GM12891 (cell line): ENCODE measurements at places on chromosomes 13 and 19.

GRCh38 chr13:93953841-93954240, 525.6 kb downstream of the DCT start:
- DNase-seq, result no peak

- peak; percentile 62 for DNase-seq
These were observed 1.5 kb upstream of the HCN2 start for GRCh38 chr19:588093-588740.

GRCh38 chr13:114112231-114112825, 20.1 kb downstream of the RASA3 start:
- no peak for DNase-seq

- DNase-seq, result no peak
These were observed 72.5 kb downstream of the FREM2 start for GRCh38 chr13:38759390-38759789.

DNA sequence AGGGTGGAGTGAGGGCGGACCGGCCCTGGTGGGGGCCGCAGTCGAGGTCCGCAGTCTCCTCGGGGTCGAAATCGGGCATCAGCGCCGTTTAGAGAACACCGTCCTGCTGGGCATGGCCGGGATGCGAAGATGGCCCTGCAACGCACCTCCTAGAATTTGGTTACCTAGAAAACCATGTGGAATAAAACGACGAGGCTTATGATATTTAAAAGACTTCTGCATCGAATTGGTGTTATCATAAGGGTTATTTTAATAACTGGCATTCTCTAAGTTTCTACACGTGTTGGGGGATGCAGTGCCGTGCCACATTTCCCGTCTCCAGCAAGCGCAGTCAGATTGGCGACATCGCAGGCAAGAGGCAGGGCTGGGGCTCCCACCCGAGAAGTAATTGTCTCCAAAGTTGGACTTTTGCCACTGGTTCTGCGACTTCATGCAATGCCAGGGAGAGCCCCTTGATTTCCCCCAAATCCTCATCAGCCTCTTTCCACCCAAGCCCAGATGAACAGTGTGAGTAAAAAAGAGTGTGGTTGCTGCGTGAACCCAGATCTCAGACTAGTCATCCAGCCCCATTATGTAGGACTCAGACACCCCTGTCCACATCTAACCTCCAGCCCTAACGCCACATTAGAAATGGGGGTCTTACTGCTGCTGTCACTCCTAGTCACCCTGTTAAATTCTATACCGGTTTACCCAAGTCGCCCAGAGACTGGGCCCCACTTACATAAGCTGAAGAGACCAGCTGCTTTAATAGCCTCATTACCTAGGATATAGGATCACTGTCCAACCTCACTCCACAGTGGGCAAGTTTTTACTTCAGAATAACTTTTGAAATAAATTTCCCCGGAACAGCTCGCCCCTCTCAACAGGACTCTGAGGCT, 571 bp upstream of the DHRS12 start:
- DNase-seq, result no peak

DNA sequence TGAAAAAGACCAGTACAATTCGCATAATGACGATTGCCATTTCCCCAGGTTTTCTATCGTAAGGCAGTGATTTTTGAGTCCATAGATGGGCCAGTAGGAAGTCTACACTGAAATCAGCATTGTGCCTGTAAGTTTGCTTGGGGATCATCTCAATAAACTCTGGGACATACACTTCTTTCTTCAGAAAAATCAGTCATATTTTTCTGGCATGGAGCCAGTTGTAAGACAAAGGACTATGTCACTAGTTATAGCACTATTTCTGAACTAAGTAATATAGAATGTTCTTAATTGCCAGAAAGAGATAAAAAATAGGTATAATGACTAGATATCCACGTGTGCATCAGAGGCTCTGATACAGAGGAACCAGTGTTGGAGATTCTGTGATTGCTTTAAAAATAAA, 243.5 kb downstream of the LMO7 start:
- DNase-seq, result no peak

GRCh38 chr19:56834564-56835375, 5.8 kb downstream of the PEG3 start:
- DNase-seq, result no peak

GRCh38 chr19:9078651-9079050, 8.2 kb upstream of the OR1M1 start:
- DNase-seq, result no peak

GRCh38 chr13:107585469-107586180, 629.7 kb downstream of the LIG4 start:
- no peak for DNase-seq

GRCh38 chr13:96994017-96994857, at the start of gene OXGR1:
Gene OXGR1 (minus strand): TSS chr13:96994476. CDS start chr13:96987759, 6,717 bp downstream.
- no peak for DNase-seq

- DNase-seq, result no peak
These were observed 1.3 kb upstream of the BSG start for GRCh38 chr19:570937-571565.

- DNase-seq, result no peak
These were observed 5.5 kb upstream of the EMP3 start for GRCh38 chr19:48319647-48320541.

DNA sequence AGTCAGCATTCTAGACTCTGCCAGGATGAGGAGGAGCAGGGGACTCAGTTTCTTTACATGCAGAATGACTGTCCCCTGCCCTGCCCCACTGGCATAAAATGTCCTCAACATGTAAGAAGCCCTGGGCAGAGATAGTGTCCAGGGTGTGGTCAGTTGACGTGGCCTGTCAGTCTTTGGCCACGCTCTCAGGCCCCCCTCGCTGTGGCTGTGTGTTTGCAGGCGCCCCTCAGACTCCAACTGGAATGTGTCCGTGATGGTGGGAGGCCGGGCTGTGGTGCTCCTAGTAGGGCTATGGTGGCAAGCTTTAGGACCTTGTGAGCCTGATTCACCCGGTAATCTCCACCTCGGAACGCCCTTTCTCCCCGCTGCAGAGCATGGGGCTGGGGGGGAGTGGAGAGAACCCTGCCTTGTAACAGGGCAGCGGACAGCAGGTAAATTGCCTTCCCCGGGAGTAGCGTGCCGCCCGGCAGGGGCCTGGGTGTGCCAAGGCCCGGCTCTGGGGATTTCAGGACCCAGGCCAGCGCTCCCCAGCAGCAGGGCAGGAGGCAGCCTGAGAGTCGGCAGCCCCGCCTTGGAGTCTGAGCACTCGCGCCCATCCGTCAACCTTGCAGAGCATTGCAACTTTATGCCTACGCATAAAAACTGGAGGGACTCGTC, 62.3 kb downstream of the CHST8 start:
- DNase-seq, result peak; percentile 42

DNA sequence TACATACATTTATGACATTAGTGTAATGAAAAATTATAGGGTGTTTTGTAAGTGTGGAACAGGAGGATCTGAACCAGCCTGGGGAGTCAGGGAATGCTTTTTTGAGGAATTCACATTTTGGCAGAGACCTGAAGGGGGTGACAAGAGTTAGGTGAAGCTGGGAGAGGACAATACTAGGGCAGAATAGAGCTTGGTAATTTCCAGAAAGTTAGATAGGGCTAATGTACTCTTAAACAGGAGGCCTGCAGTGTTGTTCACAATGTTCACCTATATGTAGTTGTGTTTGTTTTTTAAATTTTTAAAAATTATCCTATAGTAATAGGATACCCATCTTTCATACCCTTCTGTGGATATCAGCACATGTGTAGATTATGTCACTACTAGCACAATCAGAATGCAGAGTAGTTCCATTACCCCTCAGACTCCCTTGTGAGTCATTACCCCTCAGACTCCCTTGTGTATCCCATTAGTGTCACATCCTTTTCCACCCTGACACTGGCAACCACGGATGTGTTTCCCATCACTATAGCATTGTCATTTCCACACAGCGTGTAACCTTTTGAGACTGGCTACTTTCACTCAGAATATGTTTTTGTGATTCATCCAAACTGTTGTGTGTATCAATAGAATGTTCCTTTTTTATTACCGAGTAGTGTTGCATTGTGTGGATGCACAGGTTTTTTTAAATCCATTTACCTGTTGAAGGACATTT, 43.1 kb downstream of the PCCA start:
- no peak for DNase-seq

- no peak for DNase-seq
These were observed 8.3 kb downstream of the TRPM4 start for GRCh38 chr19:49165865-49166301.

- DNase-seq, result no peak
These were observed 20.4 kb upstream of the ERCC5 start for GRCh38 chr13:102825400-102825799.

GRCh38 chr13:65724226-65724625, 1505.9 kb downstream of the PCDH9 start:
- DNase-seq, result no peak

DNA sequence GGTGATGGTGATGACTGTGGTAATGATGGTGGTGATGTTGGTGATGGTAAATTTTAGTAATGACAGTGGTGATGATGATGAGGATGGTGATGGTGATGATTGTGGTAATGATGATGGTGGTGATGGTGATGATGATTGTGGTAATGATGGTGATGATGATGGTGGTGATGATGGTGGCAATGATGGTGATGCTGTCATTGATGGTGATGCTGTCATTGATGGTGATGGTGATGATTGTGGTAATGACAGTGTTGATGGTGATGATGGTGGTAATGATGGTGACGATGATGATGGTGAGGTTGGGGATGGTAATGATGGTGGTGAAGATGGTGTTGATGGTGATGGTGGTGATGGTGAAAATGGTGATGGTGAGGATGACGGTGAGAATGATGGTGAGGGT, 11.7 kb upstream of the BCAT2 start:
- DNase-seq, result no peak

DNA sequence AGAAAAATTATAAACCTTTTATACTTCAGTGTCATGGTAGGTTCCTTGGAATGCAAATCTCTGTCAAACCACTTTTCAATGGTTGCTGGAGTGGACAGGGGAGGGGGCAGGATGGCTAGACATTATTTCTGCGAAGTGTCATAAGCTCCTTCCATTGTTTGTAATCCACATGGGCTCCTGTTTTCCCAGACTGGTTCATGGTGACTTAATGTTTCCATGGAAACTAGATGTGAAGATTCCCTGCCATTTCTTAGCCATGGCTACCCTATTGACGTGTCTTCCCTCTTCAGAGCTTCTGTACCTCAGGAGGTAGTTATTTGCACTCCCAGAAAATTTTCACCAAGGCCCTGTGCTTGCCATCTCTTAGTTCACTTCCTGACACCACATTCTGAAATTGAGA, 95.3 kb downstream of the UFM1 start:
- DNase-seq, result no peak

DNA sequence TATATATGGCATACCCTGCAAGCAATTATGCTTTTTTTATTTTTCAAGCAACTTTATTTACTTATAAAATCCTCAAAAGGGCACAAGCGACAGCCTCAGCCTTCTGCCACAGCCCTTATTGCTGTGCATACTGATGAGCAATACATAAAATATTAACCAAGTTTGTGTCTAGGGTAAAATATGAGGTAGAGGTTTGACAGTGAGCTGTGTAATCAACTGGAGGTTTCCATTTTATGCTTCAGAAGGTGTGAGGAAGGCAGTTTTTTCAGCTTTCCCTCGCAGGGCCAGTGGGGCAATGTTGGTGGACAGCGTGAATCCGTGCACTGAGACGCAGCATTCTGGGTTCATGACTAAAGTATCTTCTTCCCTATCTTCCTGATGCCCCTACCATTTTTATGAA, 310.4 kb downstream of the IRS2 start:
- DNase-seq, result no peak

- DNase-seq, result peak; percentile 45
These were observed 117.0 kb downstream of the DCT start for GRCh38 chr13:94362411-94362909.

DNA sequence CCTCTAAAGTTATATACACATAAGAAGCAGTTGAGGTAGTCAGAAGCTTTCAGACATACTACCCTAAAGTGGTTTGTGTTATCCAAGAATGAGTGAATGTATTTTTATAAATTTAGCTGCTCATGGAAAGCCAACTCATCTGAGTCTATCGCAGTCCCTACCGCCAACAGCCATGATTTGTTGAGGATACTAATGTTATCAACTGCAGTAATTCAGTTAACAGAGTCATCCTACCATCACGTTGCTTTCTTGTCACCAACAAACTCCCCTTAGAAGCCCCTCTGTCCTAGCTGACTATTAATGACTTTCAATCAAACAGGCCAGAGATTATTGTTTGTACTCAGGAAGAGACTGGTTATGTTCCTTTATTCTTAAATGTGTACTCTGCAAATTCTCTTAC, 169.9 kb downstream of the DCT start:
- no peak for DNase-seq

GRCh38 chr19:15099017-15099582, 8.1 kb upstream of the SYDE1 start:
- DNase-seq, result no peak

- DNase-seq, result no peak
These were observed at the start of gene PDX1 for GRCh38 chr13:27919934-27920676. Gene PDX1 (plus strand): TSS chr13:27920000. CDS start chr13:27920139, 139 bp downstream.

DNA sequence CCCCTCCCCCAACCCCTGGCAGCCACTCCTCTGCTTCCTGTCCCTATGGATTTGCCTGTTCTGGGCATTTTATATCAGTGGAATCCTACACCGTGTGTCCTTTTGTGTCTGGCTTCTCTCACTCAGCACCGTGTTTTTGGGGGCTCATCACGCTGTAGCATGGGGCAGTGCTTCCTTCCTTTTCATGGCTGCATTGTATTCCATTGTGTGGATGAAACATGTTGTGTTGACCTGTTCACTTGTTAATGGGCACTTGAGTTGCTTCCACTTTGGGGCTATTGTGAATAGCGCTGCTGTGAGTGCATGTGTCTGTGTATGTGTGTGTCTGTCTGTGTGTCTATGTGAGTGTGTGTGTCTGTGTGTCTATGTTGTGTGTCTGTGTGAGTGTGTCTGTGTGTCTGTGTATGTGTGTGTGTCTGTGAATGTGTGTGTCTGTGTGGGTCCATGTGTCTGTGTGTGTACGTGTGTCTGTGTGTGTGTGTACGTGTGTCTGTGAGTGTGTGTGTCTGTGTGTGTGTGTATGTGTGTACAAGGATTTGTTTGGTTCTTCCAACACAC, 57.2 kb downstream of the AP1M1 start:
- DNase-seq, result no peak

GRCh38 chr19:46191972-46192371, 37.6 kb upstream of the IGFL1 start:
- DNase-seq, result no peak

GRCh38 chr13:57933606-57934005, 302.1 kb downstream of the PCDH17 start:
- DNase-seq, result no peak
